ENCODE measurements at places on chromosomes 11 and 22.

DNA sequence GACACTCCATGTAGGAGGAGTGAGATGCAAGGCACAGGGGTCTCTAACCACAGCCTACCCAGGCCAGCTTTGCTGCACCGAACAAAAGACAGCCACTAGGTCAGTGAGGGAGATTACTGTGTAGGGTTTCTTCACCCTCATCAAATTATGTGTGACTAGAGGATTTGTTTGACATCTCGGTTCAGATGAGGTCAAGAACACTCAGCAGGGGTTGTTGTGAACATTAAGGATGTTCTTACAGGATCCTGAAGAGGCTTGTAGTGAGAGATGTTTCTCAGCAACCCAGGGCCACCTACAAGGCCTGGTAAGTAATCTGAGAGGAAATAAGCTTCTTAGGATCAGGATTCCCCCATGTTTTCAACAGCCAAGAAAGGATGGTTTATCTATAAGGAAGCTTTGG, 202.1 kb downstream of the NXPE2 start:
- DNase-seq, result no peak

DNA sequence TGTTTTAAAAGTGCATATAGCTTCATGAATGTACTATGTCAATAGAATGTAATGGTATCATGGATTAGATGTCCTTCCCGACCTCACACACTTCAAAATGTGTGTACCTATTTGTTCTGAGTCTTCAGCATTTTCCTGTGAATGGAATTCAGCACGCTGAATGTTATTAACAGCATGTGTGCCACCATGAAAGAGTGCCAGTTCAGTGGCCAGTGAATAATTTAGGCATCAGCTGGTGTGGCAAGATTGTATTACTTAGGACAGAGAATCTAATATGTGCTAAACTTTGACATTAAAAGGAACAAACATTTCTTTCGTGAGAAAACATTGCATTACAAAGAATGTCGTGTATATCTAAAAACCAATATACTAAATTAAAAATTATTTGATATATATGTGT, 46.4 kb downstream of the HIPK3 start:
- no peak for DNase-seq

- no peak for DNase-seq
Measured at GRCh38 chr11:117110294-117110950, 12.2 kb upstream of the SIK3 start.

DNA sequence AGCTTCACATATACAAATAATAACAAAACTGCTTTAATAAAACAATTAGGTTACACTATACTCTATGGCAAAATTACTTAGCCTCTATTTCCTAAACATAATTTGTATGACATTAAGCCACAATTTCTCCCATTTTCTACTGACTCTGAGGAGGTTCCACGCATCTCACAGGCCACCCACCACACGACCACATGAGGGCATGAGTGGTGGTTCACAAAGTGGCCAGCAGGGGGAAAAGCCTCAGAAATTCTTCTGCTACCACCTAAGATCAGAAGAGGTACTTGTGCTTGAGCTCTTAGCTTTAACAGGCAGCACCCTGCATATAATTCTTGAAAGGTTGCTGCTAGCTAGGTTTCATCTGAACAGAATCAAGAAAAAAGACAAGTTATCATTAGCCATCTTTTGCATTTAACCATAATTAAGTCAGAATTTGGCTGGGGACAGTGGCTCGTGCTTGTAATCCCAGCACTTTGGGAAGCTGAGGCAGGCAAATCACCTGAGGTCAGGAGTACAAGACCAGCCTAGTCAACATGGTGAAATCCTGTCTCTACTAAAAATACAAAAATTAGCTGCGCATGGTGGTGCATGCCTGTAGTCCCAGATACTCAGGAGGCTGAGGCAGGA, 7.7 kb downstream of the LPXN start:
- no peak for DNase-seq
